ENCODE measurements at places on chromosomes 12 and 14. TPM values are rescaled to one million over a fixed set of nuclear protein-coding genes. Genes with fewer than 3 reads are reported as not detected.

Gene TAOK3
- 15.2 TPM for total RNA-seq

Gene ASB2
- 32.3 TPM for total RNA-seq

Gene RPL10L
- total RNA-seq, result not detected

Gene OR6C76
- not detected for total RNA-seq

Gene ANO2
- 3.4 TPM for total RNA-seq

Gene SCNN1A
- total RNA-seq, result not detected

Gene NGB
- total RNA-seq, result not detected

Gene SDS
- total RNA-seq, result not detected

Gene CELA1
- not detected for total RNA-seq

Gene ALG10
- total RNA-seq, result 5.1 TPM

Gene KRT72
- not detected for total RNA-seq

Gene ITPR2
- 5.8 TPM for total RNA-seq

Gene CCDC196
- total RNA-seq, result not detected

Gene STAT2
- 63.4 TPM for total RNA-seq

Gene OAS2
- 1.8 TPM for total RNA-seq

Gene TMTC3
- 27.4 TPM for total RNA-seq

Gene WNT5B
- total RNA-seq, result 38.8 TPM

Gene MYBPC1
- total RNA-seq, result 2,328 TPM

Gene HOXC4
- 10.1 TPM for total RNA-seq

Gene BDKRB1
- total RNA-seq, result 0.53 TPM

Gene IFI27
- 5.6 TPM for total RNA-seq

Gene MTERF2
- total RNA-seq, result 25.2 TPM

Gene SPPL3
- 10.2 TPM for total RNA-seq

Gene IPO8
- 18.5 TPM for total RNA-seq

Gene ACSM4
- total RNA-seq, result not detected

Gene NELL2
- 1.5 TPM for total RNA-seq

Gene SLCO1B1
- 0.04 TPM for total RNA-seq

Gene GALNT9
- 0.93 TPM for total RNA-seq

Gene FGF6
- 24.7 TPM for total RNA-seq

Gene POTEG
- not detected for total RNA-seq

Gene LTB4R
- 2.5 TPM for total RNA-seq

Gene CDC42BPB
- 34.8 TPM for total RNA-seq

Gene CACNA1C
- total RNA-seq, result 3.6 TPM

Gene PLXNC1
- 11.7 TPM for total RNA-seq

Gene LPAR5
- total RNA-seq, result 0.58 TPM

Gene MYL2
- 113 TPM for total RNA-seq

Gene COX8C
- total RNA-seq, result not detected

Gene IGFBP6
- total RNA-seq, result 132 TPM

Gene PWP1
- 31.0 TPM for total RNA-seq

Gene EXOC3L4
- 0.75 TPM for total RNA-seq

Gene P2RX7
- total RNA-seq, result 1.6 TPM

Gene KRT76
- not detected for total RNA-seq

Gene HSP90AA1
- 115 TPM for total RNA-seq

Gene HSPA2
- 6.8 TPM for total RNA-seq

Gene GDF3
- not detected for total RNA-seq

Gene SLC38A2
- total RNA-seq, result 107 TPM

Gene IL23A
- 0.18 TPM for total RNA-seq

Gene SLC10A1
- total RNA-seq, result not detected

Gene PTPRB
- total RNA-seq, result 20.8 TPM

Gene TXNRD1
- total RNA-seq, result 44.2 TPM

Gene NEUROD4
- total RNA-seq, result under 0.01 TPM

Gene MYF5
- 31.1 TPM for total RNA-seq

Gene PSEN1
- total RNA-seq, result 32.3 TPM

Gene KRT6A
- not detected for total RNA-seq
